Cardiac atrium fibroblast (primary cell): ENCODE measurements at places on chromosomes 1 and 21. TPM values are rescaled to one million over a fixed set of nuclear protein-coding genes. Genes with fewer than 3 reads are reported as not detected.

Gene PBX1
- 21.5 and 22.2 TPM in 2 replicates for total RNA-seq

Gene GSTM1
- total RNA-seq = not detected in 2 replicates

Gene OPTC
- not detected in 2 replicates for total RNA-seq

Gene S100A8
- total RNA-seq = not detected in 2 replicates

Gene UBAP2L
- 76.2 and 78.2 TPM in 2 replicates for total RNA-seq

Gene FASLG
- not detected in 2 replicates for total RNA-seq

Gene OR2L5
- total RNA-seq = not detected in 2 replicates

Gene HLX
- 7.0 and 10.5 TPM in 2 replicates for total RNA-seq

Gene CRP
- total RNA-seq = not detected in 2 replicates

Gene C1orf141
- total RNA-seq = not detected in 2 replicates

Gene VANGL2
- total RNA-seq = 0.49 and 0.72 TPM in 2 replicates

Gene NCMAP
- total RNA-seq = not detected in 2 replicates

Gene VHLL
- total RNA-seq = not detected in 2 replicates

Gene AKR1A1
- 78.5 and 85.9 TPM in 2 replicates for total RNA-seq

Gene TXLNA
- total RNA-seq = 49.5 and 58.6 TPM in 2 replicates

Gene CFHR4
- total RNA-seq = not detected in 2 replicates

Gene LCE3D
- not detected in 2 replicates for total RNA-seq

Gene RUNX3
- total RNA-seq = not detected in 2 replicates

Gene HJV
- not detected in 2 replicates for total RNA-seq

Gene TTC22
- not detected in 2 replicates for total RNA-seq

Gene PAQR6
- 0.32 and 1.6 TPM in 2 replicates for total RNA-seq

Gene TMPRSS15
- not detected in 2 replicates for total RNA-seq

Gene RIIAD1
- total RNA-seq = not detected in 2 replicates

Gene CAPN8
- not detected in 2 replicates for total RNA-seq

Gene ANKRD35
- total RNA-seq = 1.1 and 1.3 TPM in 2 replicates

Gene RAB3B
- total RNA-seq = 2.0 and 2.4 TPM in 2 replicates
